NCI-H446 treated with DMSO at 0.1 percent for 48 hours (cell line): ENCODE measurements at places on chromosomes 7 and 10.

DNA sequence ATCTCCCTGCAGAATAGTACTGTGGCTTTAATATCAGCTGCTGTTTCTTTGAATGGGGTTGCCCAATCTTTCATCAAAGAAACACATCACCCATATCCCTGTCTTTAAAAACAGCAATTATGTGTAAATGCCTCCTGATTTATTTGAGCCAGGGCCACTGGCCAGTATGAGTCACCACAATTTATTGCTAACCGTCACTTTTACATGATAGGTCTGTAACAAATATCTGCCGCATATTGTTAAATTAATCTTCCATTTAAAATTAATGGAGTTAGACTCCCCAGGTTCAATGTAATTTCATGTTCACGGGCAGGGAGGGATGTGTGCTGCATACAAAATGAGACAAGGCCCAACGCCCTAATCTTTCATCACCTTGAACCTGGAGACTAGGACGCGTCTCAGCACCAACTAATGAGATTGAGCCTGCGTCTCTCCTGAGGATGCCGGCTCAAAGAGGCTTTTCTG is 673.4 kb downstream of the AUTS2 start:
- peak; percentile 28 for DNase-seq

- DNase-seq, result no peak
Measured at GRCh38 chr10:13892001-13892491, 305.3 kb downstream of the PRPF18 start.

DNA sequence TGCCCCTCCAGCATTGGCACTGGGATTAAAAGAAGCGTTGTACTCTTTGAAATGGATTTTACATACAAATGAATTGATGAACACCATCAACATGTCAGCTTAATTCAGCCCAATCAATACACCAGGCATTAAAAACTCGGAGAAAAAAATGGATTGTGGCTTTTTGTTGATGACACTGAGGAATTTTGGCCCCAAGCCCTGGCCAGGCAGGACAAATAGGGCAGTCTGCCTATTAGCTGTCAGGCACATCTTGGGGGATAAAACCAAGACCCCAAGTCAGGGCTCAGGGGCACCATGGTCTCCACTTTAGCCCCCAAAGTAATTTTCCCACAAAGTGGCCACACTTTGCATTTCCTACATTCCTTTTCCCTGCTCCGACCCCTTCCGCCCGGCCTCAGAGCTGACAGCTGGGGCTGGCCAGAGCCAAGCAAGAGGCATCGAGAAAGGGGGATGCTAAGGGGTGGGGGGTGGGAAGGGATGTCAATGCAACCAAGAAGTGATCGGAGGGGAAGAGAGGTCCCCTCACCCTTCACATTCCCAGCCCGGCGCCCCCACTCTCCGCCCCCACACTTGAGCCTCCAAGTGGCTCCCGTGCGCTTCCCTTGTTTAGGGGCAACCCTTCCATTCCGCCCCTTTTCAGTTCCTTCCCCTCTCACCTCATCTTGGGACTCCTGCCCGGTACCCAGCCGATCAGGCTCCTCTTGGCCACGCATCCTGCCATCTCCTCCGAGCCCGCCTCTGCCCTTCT is 711 bp downstream of the HIP1 start:
- DNase-seq, result no peak

DNA sequence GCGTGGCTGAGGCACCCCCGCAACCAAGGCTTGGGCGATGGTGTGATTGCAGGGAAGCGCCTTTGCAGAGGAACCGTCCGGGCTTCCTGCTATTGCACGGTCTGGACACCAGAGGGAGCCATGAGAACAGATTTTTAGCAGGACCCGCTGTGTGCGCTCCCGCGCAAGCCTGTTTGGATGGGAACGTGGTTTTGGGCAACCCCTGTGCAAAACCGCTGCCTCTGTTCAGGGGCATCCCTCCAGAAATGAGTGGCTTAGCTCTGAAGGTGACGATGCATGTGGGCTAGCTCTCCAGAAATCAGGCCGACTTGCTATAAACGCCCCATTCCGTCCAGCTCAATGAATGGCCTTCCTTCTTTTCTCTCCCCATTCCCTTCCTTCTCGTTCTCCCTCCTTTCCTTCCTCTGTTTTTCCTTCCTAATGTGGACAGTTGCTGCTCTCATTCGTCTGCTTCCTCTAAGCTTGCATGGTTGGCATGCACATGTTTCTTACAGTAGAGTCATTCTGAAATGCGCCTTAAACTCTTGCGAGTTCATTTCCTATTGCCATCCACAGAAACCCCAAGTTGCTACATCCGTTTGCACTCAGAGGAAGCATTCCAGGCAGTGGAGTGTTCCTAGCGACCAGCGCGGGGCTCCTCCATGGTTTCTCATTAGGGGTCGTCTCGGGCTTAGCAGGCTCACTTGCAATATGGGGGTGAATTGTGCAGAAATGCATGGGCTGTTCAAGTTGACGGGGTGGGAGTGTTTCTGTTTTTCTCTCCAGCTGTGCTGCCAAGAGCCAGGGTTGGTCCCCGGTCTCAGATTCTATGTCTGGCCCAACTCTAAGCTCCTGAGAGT is 302.5 kb upstream of the GALNT17 start:
- DNase-seq, result no peak

DNA sequence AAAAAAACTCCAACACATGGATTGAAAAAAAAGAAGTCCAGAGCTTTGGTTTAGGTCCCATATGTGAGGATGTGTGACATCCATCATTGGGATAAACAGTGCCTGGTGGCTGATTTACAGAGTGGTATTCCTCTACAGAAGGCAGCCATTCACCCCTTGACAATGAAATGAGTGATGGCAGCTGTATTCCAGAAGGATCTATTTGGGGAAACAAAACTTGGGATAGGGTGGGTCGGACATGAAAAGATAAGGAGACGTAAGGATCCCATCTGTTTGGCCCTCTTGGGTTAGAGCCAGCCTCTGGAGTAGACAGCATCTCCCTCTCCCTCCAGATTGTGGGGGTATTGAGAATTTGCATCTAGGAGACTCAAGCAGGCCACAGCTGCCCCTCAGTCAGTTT is 15.2 kb upstream of the CREB5 start:
- no peak for DNase-seq

GRCh38 chr10:47290338-47290737 is 9.7 kb upstream of the GDF10 start:
- no peak for DNase-seq

DNA sequence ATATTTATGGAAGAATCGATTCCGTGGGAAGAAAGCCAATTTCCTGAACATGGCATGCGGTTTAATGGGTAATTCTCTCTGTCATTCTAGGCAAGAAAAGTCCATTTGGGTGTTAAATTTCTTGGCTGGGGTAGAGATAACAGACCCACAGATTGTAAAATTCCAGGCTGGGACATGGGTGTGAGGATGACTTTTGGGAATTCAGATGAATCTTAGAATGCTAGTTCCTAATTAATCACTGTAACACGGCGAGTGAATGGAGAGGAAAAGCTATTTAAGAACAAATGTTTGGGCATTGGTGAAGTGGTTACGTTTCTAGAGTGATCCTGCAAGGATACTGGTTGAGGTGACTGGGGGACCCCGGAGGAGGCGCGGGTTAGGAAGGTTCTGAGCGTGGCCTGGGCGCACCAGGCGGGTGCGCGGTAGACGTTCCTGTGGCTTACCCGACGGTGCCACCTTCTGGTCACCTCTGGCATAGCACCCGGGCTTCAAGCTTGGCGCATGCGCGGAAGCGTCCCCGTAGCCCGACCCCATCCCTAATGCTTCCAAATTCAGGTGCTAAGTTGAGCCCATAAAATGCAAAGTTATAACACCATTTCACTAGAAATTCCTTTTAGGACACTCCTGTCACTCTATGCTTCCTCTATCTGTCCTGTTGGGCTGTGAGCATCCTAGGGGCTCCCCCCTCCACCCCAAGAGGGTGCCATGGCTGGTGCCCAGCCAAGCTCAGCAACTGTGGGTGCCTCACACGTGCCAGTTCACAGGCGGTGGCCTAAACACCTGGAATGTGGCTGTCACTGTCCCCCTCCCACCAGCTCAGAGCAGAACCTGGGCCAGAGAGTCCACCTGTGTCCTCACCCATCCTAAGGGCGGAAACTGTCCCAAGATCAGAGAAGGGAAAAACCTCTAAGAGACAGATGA is 104.4 kb downstream of the PTPRE start:
- DNase-seq, result no peak

GRCh38 chr7:130182990-130183389 is 22.2 kb downstream of the TMEM209 start:
- DNase-seq, result no peak

DNA sequence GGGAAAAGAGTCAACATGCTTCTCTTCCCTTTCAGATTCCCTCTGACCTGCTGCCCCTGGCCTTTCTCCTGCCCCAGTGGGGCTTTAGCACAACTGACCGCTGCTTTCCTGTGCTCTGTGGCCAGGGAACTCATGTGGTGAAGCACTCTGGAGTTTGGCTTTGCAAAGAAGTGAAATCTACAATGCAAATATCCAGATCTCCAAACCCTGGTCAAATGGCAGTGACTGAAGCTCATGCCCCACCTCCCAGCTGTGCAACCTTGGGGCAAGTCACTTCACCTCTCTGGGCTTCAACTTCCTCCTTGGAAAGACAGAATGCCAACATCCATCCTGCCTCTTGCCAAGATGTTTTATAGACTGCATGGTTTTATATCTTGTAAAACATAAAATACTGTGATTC is 157.8 kb downstream of the NEURL1 start:
- no peak for DNase-seq

GRCh38 chr10:60762554-60762953 is 15.7 kb upstream of the CDK1 start:
- DNase-seq, result no peak
